SJSA1 (cell line): ENCODE measurements at places on chromosomes 12 and 14. TPM values are rescaled to one million over a fixed set of nuclear protein-coding genes. Genes with fewer than 3 reads are reported as not detected.

ZDHHC22 gene
- 0.03 TPM in 1 of 2 replicates, not detected in the other for total RNA-seq

TSFM gene
- total RNA-seq = 591 and 596 TPM in 2 replicates

GYS2 gene
- not detected in 2 replicates for total RNA-seq

CDKN3 gene
- total RNA-seq = 152 and 162 TPM in 2 replicates

NYNRIN gene
- total RNA-seq = 0.87 and 1.2 TPM in 2 replicates

ART4 gene
- total RNA-seq = 0.03 and 0.08 TPM in 2 replicates

RNF212B gene
- not detected in 2 replicates for total RNA-seq

TOMM20L gene
- not detected in 2 replicates for total RNA-seq

COCH gene
- 0.34 and 0.63 TPM in 2 replicates for total RNA-seq

PGF gene
- 0.79 and 1.6 TPM in 2 replicates for total RNA-seq

SLC6A15 gene
- total RNA-seq = 0.16 and 0.18 TPM in 2 replicates

CEBPE gene
- not detected in 2 replicates for total RNA-seq

LYZ gene
- not detected in 2 replicates for total RNA-seq

OSGEP gene
- total RNA-seq = 27.3 and 64.2 TPM in 2 replicates

SLC41A2 gene
- 1.7 TPM in 1 of 2 replicates, not detected in the other for total RNA-seq

GCH1 gene
- 1.8 and 2.3 TPM in 2 replicates for total RNA-seq

CD163L1 gene
- total RNA-seq = 0.56 and 2.9 TPM in 2 replicates

INHBE gene
- 2.2 and 2.5 TPM in 2 replicates for total RNA-seq

HOXC11 gene
- total RNA-seq = 4.3 and 4.6 TPM in 2 replicates

NINJ2 gene
- total RNA-seq = not detected in 2 replicates

CIDEB gene
- total RNA-seq = not detected in 2 replicates

CLEC4D gene
- not detected in 2 replicates for total RNA-seq

CCDC88C gene
- not detected in 2 replicates for total RNA-seq

HVCN1 gene
- total RNA-seq = not detected in 2 replicates

AMN gene
- not detected in 2 replicates for total RNA-seq

SSPN gene
- 35.6 and 37.1 TPM in 2 replicates for total RNA-seq

ANKLE2 gene
- 64.0 and 72.6 TPM in 2 replicates for total RNA-seq

TCL1B gene
- total RNA-seq = not detected in 2 replicates

ST8SIA1 gene
- not detected in 2 replicates for total RNA-seq

KLRD1 gene
- total RNA-seq = 0.08 TPM in 1 of 2 replicates, not detected in the other

PLEKHD1 gene
- total RNA-seq = 0.03 TPM in 1 of 2 replicates, not detected in the other

UBR7 gene
- total RNA-seq = 47.7 and 64.1 TPM in 2 replicates
